ENCODE measurements at places on chromosomes 5 and 9.

- DNase-seq: no peak
Observed at GRCh38 chr5:150637245-150638052, 3.0 kb upstream of the SYNPO start.

GRCh38 chr5:172123269-172123692 lies 64.7 kb downstream of the STK10 start:
- no peak for DNase-seq

DNA sequence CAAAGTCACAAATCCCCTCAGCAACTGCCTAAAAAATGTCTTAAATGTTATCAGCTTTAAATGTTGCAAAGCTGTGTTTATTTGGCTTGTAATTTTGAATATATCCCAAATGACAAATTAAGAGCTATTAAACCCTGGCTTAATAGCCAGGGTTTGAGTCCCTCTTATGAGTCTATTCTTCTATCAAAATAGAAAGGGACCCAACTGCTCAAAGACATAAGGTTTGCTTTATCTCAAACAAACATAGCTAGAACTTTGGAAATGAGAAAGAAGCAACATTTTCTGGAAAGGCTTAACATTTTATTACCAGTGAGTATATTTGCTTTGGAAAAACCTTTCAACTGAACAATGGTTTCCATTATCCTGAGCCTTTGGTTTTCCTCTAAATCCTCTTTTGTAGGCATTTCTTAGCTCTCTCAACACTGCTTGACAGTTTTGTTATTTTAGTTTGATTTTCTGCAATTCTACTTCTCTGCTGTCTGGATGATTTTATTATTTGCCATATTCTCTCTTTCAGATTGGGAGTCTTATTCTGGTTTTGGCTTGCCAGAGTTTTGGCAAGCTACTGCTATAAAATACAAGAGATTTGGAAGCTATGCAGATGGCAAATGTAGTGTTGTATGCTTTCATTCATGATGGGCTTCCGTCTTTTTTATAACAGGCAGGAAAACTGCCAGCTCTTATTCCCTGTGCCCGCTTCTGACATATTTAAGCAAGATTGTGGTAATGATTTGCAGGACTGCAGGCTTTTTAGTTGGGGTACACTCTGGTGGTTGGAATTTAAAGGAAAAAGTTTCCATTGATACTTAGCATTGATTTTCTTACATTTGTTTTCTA lies 734.9 kb downstream of the DTWD2 start:
- DNase-seq: no peak

- DNase-seq: no peak
Observed at GRCh38 chr9:110338143-110338542, 480 bp upstream of the TXNDC8 start.

- no peak for DNase-seq
Observed at GRCh38 chr9:123072407-123072995, 39.0 kb downstream of the GPR21 start.

GRCh38 chr9:3150074-3150473 lies 306.2 kb upstream of the PUM3 start:
- no peak for DNase-seq

DNA sequence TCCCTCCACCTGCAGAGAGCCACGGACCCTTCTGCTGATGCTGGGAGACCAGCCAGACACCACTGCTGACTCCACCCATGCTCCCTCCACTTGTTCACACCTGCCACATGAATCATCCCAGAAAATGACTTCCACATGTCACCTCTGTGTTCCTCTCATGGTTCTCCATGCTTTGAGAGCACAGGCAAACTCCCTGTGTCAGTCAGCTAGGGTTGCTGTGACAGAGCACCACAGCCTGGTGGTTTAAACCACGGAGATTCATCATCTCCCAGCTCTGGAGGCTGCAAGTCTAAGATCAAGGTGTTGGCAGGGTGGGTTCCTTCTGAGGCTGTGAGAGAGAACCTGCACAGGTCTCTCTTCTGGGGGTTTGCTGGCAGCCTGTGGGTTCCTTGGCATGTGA lies 381.4 kb downstream of the GADD45G start:
- no peak for DNase-seq

GRCh38 chr5:163565492-163565891 lies 60.1 kb downstream of the MAT2B start:
- DNase-seq: no peak

DNA sequence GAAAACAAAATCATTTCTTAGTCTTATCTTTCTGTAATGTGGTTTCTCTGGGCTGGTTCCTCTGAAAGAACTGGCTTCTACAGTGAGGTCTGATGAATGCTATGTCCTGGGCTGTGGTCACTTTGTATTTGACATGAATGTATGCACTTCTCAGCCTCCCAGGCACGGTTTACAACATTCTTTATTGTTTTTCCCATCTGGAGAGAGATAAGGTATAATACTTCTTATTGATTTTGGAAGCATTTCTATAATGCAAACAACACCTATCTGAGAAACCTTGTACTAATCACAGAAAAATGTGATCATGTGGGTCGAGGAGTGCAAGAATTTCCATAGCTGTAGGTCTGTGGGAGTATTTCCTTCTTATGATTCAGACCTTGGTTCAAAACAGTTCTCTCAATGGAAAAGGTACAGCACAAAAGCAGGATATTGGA lies 46.9 kb downstream of the ACTBL2 start:
- no peak for DNase-seq

DNA sequence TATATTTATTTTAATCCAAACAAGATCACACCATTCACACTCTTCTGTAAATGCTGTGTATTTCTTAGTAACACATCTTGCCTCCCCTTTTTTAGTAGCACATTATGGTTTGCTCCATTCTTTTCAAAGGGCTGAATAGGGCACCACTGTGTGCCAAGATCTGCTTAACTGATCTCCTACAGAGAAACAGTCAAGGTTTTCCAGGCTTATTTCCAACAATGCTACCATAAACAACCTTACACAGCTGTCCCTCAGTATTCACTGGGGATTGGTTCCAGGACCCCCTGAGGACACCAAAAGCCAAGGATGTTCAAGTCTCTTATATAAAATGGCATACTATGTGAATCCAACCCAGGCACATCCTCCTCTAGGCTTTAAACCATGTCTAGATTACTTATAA lies 16.5 kb downstream of the GOLM1 start:
- no peak for DNase-seq

- no peak for DNase-seq
Observed at GRCh38 chr5:112473989-112474388, 54.9 kb upstream of the EPB41L4A start.

DNA sequence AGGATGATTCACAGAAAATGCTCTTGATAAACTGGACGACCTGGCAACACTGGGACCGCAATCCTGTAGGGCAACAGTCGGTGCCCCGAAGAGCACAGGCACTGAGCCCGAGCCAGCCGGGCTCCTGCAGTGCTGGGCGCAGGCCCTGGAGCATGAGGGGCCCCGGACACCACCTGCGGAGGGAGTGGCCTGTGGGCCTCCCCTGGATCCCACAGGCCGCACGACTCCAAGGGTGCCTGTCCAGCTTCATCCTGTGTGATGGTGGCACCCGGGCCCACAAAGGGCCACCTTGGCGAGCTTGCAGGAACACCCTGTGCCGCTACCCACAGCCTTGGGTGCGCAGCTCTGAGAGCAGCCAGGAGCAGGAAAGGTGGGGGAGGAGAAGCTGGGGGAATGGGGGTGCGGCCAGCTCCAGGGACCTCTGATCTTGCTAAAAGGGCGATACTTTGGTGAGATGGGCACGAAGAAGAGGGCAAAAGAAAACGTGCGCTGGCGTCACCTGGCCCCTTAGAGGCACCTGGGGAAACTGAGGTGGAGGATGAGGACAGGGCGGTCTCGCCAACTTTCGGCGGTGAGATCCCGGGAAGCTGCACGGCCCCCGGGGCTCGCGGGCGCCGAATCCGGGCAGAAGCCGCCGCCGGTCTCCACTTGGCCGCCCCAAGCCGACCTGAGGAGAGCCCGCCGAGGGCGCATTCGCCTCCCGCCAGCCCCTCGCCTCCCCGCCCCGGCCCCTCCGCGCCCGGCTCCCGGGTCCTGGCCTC lies 722 bp downstream of the TBC1D9B start:
- no peak for DNase-seq

GRCh38 chr9:38771593-38771992 lies 51.7 kb upstream of the FAM240B start:
- DNase-seq: no peak

GRCh38 chr9:115808695-115809094 lies 344.9 kb upstream of the PAPPA start:
- DNase-seq: no peak

DNA sequence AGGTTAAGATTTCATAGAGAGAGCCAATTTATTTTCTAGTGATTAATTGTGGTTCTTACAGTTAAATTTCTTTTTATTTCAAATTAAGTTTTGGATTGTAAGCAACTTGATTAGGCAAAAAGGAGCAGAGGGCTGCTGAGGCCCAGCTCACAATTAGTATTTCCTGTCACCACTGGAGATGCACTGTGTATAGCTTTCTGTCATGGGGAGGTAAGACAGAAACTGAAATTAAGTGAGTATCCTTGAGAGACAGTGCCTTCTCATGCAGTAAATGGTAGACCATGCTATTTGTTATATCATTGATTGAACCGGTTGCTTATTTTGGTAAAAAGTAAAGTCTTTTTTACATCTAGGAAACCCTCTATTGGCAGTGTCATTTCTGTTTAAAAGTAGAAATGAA lies 190.7 kb downstream of the CCDC171 start:
- DNase-seq: no peak

DNA sequence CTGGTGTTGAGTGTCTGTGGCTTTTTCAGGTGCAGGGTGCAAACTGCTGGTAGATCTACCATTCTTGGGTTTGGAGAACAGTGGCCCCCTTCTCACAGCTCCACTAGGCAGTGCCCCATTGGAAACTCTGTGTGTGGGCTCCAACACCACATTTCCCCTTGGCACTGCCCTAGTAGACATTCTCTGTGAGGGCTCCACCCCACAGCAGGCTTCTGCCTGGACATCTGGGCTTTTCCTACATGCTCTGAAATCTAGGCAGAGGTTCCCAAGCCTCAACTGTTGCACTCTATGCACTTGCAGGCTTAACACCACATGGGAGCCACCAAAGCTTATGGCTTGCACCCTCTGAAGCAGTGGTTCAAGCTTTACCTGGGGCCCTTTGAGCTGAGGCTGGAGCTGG lies 80.9 kb downstream of the BARX1 start:
- no peak for DNase-seq

- DNase-seq: no peak
Observed at GRCh38 chr5:136418301-136418700, 53.0 kb upstream of the TRPC7 start.

DNA sequence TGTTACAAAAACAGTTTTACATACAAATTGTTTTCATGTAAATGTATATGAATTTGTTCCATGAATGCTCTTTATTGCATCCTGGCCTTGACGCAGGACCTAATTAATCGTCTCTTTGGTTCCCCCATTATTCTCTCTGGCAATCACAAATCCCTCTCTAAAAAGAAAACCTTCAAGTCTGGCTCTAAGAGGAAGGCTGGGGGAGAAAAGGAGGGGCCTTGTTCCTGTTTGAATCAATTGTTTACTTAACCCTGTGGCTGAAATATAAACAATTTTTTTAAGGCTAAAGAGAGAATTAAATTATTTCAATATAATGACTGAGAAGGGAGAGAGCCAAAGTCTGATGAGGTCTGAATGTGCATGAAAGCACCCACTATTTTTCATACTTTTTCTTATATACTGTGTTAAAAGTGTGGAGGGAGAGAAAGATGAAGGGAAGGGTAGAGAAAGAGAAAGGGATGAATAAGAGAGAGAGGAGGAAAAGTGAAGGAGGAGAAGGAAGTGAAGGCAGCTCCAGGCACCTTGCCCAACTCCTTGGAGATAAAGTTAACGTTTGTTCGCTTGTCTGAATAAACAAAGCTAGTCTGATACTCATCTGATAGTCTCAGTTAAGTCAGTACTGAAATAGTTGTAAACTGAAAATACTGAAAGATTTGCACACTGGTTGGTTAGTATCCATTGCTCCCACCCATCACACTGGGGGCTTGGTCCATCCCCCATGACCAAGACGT lies 116.4 kb upstream of the SPDL1 start:
- no peak for DNase-seq

GRCh38 chr5:97115932-97116331 lies 26.5 kb downstream of the LIX1 start:
- DNase-seq: no peak

GRCh38 chr9:98795295-98795955 lies 930 bp downstream of the ANKS6 start:
- no peak for DNase-seq

DNA sequence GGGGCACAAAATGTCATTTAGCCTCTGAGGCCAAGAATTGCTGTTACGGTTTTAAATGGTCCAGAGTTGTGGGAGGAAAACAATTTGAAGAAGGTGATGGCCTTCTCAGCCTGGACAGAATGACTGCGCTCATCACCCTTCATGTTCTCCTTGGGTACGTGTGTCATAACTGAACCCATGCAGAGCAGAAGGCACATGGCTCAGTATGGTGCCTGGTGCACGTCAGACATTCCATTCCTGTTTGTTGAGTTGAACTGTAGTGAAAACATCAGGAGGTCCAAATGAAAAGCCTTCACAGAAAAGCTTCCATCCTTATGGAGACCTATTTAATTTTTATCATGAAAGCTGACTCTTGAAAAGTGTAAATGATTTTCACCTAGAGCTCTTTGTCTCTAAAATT lies 133.2 kb downstream of the CFAP90 start:
- no peak for DNase-seq

DNA sequence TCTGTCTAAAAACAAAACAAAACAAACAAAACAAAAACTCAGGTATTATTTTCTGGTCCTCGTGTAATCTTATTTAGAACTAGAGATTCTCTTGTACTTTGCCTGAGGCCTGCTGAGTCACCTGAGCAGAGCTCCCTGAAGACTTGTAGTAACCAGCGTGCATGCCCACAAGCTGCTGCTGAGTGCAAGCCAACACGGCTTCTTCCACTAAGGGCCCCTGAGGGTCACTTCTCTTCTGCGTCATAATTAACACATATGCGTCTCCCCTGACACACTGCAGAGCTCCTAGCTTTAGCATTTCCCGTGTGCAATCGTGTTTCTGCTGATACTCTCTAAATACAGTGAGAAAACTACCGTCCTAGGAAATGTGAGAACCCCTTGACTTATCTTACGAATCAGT lies 10.9 kb upstream of the NDFIP1 start:
- no peak for DNase-seq

DNA sequence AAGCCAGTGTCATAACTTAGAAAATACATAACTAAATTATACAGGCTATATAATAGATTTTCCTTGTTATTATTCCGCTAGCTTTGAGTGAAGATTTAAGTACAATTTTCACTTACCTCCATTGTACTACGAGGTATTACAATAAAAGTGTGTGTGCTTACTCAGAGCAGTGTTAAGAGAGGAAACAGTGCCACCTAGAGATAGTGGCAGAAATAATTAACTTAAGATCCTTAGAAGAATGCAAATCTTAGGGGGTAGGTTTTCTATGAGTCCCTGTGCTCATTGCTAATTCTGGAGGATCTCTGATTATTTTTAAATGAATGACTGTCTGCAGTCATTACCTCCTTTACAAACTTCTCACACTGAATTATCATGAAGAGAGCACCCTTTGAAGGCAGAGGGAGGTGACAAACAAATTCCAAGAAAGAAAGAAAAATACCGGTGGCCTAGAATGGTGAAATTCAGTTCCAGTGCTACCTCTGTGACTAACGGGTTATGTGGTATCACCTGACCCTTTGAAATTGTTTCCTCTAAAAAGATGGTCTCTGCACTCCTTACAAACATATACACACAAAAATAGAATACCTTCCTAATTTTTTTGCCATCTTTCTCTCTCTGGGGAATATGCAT lies 379.8 kb downstream of the TRIM36 start:
- no peak for DNase-seq

GRCh38 chr9:126851286-126851880 lies 9.1 kb upstream of the ZBTB34 start:
- no peak for DNase-seq

Measured in CD4-positive, alpha-beta T cell treated with Interleukin-6 at 100 ng/mL for 8 hours (primary cell).